ENCODE measurements at places on chromosomes 4 and X. TPM values are rescaled to one million over a fixed set of nuclear protein-coding genes. Genes with fewer than 3 reads are reported as not detected.
A peak's percentile ranks its signal among the peaks of the same experiment; 100 is the strongest.

DNA sequence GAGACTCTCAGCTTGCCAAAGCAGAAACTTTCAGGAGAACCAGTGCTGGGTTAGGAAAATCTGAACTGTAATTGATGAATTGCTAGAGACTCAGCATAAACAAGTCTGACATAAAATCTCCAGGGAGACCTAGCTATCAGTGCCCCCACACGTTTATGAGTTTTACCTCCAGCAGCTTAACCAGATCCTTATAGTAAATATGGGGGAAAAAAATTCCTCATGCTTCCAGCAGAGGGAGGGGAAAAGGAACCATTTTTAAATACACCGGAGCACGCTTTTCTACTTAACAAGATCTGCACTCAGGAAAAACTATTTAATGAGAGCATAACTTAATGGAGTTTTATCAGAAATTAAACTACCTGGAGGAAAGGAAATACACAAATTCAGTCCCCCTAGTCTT, 1040.7 kb upstream of the INTU start:
- H3K4me1 ChIP-seq = no peaks in the 10 kb centered on the region
- H3K36me3 ChIP-seq = no peaks in the 10 kb centered on the region
- no peaks in the 10 kb centered on the region for H3K27me3 ChIP-seq
- H3K27ac ChIP-seq = no peak overlapping the region

DNA sequence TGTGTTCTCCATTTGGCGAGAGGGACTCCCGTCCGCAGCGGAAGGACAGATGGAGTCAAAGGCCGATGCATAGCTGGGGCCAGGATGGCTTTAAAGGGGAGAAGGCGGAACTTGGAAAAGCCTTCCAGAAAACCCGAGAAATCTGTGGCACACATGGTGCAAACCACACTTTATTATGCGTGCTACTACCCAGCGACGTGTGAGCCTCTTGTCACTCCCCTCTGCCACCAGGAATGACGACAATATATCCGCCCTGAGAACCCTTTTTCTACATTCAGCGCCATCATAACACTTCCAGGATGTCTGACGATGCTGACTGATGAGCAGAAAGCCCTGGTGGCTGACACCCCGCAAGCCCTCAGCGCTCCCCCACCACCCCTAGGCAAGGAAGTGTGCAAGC, 689 bp upstream of the DCHS2 start:
- H3K27ac ChIP-seq = no peak overlapping the region
- H3K27me3 ChIP-seq = peaks cover 15% of the 10 kb centered on the region

DNA sequence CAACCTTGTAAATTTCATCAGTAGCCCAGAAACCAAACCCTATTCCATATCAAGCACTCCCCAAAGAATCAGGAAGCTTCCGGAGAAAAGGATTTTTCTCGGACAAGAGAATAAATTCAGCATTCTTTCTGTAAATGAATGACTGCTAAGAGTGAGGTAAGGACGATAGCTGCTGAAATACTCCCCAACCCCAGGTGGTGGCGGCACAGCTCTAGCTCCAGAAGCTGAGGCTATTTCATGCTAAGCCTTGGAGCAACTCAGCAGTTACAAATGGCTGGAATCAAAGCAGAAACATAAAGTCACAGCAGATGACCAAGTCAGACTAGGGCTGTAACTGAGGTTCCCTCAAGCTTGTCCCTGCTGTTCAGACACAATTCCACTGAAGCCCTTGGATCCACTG, 13.9 kb upstream of the PCDH19 start:
- no peak for DNase-seq
- no peaks in the 10 kb centered on the region for H3K27me3 ChIP-seq
- no peak overlapping the region for H3K4me3 ChIP-seq
- no peak overlapping the region for H3K27ac ChIP-seq
- no peaks in the 10 kb centered on the region for H3K36me3 ChIP-seq

The PASD1 gene
- total RNA-seq = not detected

- no peaks in the 10 kb centered on the region for H3K36me3 ChIP-seq
- H3K27ac ChIP-seq = no peak overlapping the region
- no peaks in the 10 kb centered on the region for H3K27me3 ChIP-seq
- no peak for DNase-seq
- no peaks in the 10 kb centered on the region for H3K4me1 ChIP-seq
Observed at GRCh38 chrX:22203186-22203585, 69.5 kb upstream of the CBLL2 start.

DNA sequence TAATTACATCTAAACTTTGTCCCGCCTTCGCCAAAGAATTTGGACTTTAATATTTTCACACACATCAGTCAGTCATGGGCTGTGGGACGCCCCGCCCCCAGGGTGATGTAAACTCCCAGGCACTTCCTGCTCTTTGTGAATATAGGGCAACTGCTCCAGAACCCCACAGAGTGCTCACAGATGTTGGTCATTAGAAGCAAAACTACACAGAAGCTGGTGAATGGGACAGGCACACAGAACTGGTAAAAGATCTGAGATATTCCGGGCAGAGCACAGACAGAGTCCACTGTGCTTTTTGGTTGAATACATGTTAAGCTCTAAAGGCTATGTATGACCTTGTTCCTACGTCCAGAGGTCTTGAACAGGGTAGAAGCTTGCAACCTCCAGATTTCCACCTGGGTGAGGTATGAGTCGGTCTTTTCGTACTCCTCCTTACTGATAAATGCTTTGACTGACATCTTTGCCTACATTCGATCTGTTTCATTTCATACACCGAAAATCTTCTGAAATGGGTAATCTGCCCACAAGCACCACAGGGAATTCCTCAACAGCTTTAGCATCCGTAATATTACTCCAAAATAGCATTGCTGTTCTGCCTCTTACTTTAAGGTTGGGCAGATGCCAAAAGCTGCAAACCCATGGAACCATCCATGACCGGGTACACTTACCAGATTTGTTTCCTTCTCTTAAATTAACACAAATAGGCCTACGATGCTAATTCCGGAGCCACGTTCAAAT, 144.6 kb downstream of the AMELX start:
- no peaks in the 10 kb centered on the region for H3K36me3 ChIP-seq
- peak; percentile 19 for DNase-seq
- H3K27me3 ChIP-seq = no peaks in the 10 kb centered on the region
- H3K4me3 ChIP-seq = no peak overlapping the region
- no peak overlapping the region for H3K27ac ChIP-seq

GRCh38 chrX:115579327-115579726, 18.4 kb downstream of the PLS3 start:
- no peak overlapping the region for H3K4me3 ChIP-seq
- no peak for DNase-seq
- H3K27ac ChIP-seq = no peak overlapping the region
- H3K27me3 ChIP-seq = no peaks in the 10 kb centered on the region
- peaks cover 7% of the 10 kb centered on the region for H3K4me1 ChIP-seq

GRCh38 chrX:101040197-101040596, 11.7 kb downstream of the TRMT2B start:
- no peak for DNase-seq
- no peaks in the 10 kb centered on the region for H3K27me3 ChIP-seq
- no peak overlapping the region for H3K27ac ChIP-seq
- no peaks in the 10 kb centered on the region for H3K4me1 ChIP-seq
- H3K36me3 ChIP-seq = no peaks in the 10 kb centered on the region

GRCh38 chr4:14254252-14254651, 626.7 kb upstream of the BOD1L1 start:
- no peaks in the 10 kb centered on the region for H3K27me3 ChIP-seq
- no peak overlapping the region for H3K27ac ChIP-seq
- H3K4me1 ChIP-seq = no peaks in the 10 kb centered on the region
- H3K4me3 ChIP-seq = no peak overlapping the region
- DNase-seq = peak; percentile 28
- H3K36me3 ChIP-seq = no peaks in the 10 kb centered on the region

GRCh38 chr4:5878359-5878758, 14.5 kb downstream of the CRMP1 start:
- H3K4me3 ChIP-seq = no peak overlapping the region
- DNase-seq = no peak
- no peaks in the 10 kb centered on the region for H3K27me3 ChIP-seq
- H3K27ac ChIP-seq = no peak overlapping the region

GRCh38 chrX:133781174-133781573, 204.2 kb downstream of the GPC3 start:
- H3K27me3 ChIP-seq = no peaks in the 10 kb centered on the region
- no peak overlapping the region for H3K27ac ChIP-seq
- H3K36me3 ChIP-seq = no peaks in the 10 kb centered on the region
- no peaks in the 10 kb centered on the region for H3K4me1 ChIP-seq
- no peak for DNase-seq
- no peak overlapping the region for H3K4me3 ChIP-seq

The S100G gene
- not detected for total RNA-seq

GRCh38 chr4:48976041-48976440, 10.0 kb upstream of the CWH43 start:
- no peaks in the 10 kb centered on the region for H3K36me3 ChIP-seq
- DNase-seq = no peak
- H3K4me1 ChIP-seq = no peaks in the 10 kb centered on the region
- no peak overlapping the region for H3K4me3 ChIP-seq

The RASL11B gene
- 1.8 TPM for total RNA-seq

GRCh38 chr4:76753814-76754213, 144.1 kb downstream of the SOWAHB start:
- peaks cover 11% of the 10 kb centered on the region for H3K36me3 ChIP-seq
- no peak overlapping the region for H3K4me3 ChIP-seq
- H3K27ac ChIP-seq = no peak overlapping the region
- H3K27me3 ChIP-seq = no peaks in the 10 kb centered on the region
- no peaks in the 10 kb centered on the region for H3K4me1 ChIP-seq
- DNase-seq = no peak

DNA sequence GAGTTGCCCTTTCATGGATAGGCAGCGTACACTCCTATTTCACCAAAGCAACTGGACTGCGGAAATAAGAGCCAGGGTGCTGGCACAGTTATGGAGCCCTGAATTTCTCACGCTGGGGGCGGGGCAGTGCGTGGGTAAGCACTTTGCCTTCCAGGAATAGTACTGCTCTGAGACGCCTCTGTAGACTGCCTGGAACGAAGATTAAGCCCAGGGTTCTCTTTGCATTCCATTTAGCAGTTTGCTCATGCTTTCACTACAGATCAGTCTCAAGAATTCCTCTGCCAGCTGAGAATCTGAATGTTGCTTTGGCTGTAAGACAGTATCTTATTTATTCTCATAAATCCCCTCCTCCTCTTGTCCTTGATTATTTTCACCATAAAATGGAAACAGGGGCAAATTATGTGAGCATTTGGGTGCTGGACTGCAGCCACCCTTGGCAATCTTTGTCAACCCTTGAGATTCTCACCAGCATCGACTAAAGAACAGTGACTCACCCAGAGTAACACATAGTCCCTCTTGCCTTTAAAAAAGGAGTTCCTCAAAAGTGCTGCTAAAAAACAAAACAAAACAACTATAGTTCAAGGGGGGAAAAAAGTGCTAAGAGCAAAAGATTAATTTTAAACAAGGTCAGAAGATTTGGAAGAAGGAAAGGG, 88.9 kb upstream of the CITED1 start:
- H3K27ac ChIP-seq = no peak overlapping the region
- no peaks in the 10 kb centered on the region for H3K27me3 ChIP-seq
- H3K4me1 ChIP-seq = no peaks in the 10 kb centered on the region
- DNase-seq = no peak
- no peak overlapping the region for H3K4me3 ChIP-seq
- H3K36me3 ChIP-seq = no peaks in the 10 kb centered on the region

DNA sequence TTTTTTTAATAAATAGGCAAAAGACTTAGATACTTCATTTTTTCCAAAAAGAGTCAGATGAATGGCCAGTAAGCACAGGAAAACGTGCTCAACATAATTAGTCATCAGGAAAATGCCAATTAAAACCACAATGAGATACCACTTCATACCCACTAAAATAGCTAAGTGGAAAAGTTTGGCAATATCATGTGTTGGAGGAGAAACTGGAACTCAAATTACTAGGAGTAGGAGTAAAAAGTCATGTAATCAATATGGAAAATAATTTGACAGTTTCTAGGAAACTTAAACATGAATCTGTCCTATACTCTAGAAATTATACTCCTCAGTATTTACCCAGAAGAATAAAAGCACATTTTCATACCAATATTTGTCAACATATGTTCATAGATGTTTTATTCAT, 449.8 kb downstream of the INPP4B start:
- no peak overlapping the region for H3K4me3 ChIP-seq
- H3K4me1 ChIP-seq = no peaks in the 10 kb centered on the region
- no peaks in the 10 kb centered on the region for H3K36me3 ChIP-seq
- no peak for DNase-seq
- no peak overlapping the region for H3K27ac ChIP-seq

The SLC6A14 gene
- not detected for total RNA-seq

DNA sequence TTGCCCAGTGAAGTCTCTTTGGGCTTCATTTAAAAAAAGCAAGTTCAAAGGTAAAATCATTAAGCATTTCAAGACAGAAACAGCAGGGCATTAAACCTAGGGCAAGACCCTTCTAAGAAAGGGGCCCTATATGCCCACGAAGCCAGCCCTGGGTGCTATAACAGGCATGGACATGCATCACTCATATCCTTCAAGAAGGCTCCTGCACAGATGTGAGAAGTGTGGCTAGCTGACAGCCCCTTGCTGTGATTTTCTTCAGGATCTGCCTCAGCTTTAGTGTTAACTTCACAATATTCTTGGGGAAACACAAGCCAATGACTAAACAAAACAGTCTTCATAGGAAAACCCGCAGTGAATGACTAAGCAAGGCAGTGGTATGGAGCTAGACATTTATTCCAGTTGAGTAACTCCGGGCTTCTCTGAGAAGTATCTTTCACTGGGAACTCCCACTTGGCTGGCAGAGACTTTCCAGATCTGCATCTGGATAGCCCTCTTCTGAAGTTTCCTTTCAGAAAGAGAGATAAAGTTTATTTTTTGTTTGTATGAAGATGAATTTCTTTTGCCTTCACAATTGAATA, 11.9 kb upstream of the MAOA start:
- DNase-seq = peak; percentile 5
- no peak overlapping the region for H3K4me3 ChIP-seq
- H3K27ac ChIP-seq = no peak overlapping the region
- H3K4me1 ChIP-seq = no peaks in the 10 kb centered on the region

The NXF3 gene
- not detected for total RNA-seq

Measured in body of pancreas (tissue), 4 donors.